ENCODE measurements at places on chromosomes 5 and 9. TPM values are rescaled to one million over a fixed set of nuclear protein-coding genes. Genes with fewer than 3 reads are reported as not detected.

DNA sequence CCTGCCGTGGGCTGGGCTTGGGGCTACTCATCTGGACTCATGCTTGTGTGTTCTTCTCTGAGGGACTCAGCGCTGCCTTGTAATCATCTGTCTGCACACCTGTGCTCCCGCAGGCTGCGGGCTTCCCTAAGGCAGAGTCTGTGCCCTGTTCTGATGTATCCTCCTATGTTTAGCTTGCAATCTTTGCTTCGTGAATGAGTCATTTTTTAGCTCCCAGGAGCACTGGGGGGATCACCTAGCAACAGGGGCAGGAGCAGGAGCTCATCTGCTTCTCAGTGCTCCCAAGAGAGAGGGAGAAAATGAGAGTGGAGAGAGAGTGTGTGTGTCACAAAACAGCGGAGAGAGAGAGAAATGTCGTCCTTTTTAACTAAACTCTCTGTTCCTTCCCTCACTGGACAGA, 202.4 kb upstream of the ZNF618 start:
- no peak for DNase-seq

The GGTA1 gene
- 22.5 TPM for total RNA-seq

- DNase-seq, result no peak
Observed at GRCh38 chr5:4905674-4906520, 234.2 kb upstream of the ADAMTS16 start.

DNA sequence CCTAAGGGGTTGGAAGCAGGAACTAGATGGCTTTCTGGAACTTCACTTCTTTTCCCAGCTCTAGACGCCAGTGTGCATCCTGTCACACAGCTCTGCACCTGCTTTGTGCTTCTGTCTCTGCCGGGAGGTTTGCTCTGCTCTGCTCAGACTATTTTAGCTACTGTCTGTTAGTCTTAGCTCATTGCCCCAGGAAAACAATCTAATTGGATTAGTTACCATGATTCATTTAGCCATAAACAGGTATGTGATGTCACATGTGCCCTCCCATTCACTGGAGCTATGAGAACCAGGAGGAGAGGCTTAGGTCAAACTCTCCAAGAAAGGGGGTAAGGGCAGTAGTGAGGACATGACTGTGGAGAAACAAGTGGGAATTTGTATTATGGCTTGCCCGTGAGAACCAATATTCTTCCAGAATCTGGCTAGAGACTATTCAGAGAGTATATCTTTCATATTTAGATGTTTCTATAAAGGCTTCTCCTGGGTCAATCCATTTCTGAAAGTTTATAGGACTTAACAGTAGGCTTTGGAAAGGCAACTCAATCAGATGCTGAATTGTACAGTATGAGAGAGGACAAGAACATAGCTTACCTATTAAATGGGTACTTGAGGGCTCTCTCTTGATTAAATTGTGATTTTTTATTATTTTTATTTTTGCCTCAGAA, 22.4 kb upstream of the NREP start:
- no peak for DNase-seq

DNA sequence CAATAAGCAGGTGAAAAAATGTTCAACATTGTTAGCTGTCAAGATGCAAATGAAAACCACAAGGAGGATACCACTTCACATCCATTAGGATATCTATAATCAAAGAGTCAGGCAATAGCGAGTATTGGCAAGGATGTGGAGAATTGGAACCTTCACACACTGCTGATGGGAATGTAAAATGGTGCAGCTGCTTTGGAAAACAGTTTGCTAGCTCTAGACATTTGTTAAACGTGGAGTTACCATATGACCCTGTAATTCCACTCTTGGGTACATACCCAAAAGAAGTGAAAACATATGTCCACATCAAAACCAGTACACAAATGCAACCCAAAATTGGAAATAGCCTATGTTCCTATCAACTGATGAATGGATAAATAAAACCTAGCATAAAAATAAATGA, 37.4 kb downstream of the SCAMP1 start:
- no peak for DNase-seq

The ARL14EPL gene
- total RNA-seq, result not detected

Measured in heart left ventricle (tissue), 16 donors.